ENCODE measurements at places on chromosomes 2 and 18.

DNA sequence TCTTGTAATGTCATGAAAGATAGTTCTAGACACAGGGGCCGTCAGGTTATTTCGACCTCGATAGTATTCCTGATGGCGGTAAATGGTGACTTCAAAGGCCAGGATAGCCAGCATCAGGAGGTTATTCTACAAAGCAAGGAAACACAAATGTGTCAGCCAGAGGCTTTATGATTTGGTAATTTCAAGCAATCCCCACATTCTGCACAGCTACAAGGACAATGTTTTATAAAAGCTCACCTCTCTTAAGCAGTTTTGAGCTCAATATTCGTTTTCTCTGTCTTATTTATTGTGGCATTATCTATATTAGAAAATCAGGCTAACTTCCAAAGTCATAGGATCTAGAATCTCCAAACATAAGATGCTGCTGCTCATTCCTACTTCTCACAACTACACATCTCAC lies 235.2 kb downstream of the NAPG start:
- DNase-seq = no peak

DNA sequence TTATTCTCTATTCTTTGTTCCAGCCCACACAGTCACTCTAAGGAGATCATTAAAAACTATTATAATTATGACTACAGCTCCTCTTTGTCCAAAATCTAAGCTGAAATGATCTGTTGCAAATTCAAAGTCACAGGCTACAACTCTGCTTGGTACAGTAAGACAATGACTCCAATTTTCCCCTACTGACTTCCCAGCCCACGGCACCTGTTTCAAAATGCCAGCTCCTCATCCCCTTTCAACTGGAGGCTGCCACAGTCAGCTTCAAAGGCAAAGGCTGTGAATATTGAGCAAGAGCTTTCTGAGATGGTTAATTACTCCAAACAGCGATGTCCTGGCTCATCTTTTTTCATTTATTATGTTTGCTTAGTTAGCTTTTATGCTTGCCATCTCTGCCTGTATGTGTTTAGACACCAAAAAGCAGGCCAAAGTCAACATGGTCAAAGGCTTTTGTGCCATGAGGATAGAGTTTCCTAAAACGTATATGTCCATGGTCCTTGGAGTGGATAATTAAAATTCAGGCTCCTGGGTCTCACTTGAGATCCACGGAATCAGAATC lies 141.1 kb downstream of the DOCK10 start:
- no peak for DNase-seq

DNA sequence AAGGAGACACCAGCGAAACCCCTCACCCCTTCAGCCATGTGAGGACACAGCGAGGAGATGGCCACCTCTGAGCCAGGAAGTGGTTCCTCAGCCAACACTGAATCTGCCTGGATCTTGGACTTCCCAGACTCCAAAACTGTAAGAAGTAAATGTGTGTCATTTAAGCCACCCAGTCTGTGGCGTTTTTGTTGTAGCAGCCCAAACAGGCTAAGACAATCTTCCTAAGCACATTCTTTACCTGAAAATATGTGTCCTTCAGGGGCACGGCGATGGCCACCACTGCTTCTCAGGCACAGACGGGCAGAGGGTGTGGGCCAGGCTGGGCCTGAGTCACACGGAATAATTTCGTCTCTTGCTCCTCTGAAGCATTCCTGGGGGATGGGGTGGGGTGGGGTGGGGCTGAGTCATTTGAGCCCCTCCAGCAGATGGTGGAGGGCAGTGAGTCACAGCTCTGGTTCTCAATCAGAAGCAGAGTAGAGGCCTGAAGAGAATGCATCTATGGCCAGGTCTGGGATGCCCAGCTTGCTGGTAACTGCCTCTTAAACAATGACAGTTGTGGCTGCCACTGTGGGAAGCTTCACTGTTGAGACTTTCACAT lies 142.4 kb downstream of the CAPN13 start:
- no peak for DNase-seq

GRCh38 chr2:194745557-194746146 lies 911.4 kb upstream of the SLC39A10 start:
- no peak for DNase-seq

DNA sequence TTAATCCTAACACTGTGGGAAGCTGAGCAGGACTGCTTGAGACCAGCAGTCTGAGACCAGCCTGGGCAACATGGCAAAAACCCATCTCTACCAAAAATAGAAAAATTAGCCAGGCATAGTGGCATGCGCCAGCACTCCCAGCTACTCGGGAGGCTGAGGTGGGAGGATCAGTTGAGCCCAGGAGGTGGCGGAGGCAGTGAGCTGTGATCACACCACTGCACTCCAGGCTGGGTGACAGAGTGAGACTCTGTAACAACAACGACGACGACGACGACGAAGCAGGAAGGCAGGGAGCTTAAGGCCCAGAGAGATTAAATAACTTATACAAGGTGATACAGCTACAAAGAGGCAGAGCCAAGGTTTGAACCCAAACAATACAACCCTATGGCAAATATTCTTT lies 37.3 kb downstream of the CFAP36 start:
- DNase-seq = no peak

DNA sequence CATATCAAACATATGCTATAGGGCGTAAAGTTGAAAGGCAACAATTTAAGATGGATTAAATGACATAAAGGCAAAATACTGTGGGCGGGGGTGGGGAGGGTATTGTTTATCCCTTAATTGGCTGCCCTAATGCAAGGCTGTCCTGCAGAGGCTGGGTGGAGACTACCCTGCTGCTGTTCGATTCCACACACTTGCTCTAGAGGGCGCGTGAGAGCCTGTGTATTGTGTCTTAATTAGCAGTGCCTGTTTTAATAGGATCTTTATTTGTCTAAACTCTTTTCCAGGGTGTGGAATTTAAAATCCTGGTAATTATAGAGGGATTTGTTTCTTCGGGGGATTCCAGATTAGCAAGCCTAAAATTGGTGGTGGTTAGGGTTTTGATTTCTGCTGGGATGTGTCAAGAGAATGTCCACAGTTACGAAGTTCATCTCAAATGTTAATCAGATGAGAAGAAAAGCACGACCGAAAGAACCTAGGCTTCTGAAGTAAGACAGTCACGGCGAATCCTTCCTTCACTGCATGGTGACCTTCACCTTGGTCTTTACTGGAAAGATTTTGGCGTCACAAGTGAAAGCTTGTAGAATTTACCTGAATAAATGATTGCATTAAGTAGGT lies 103.5 kb upstream of the MAP3K20 start:
- peak; percentile 8 for DNase-seq

- no peak for DNase-seq
Measured at GRCh38 chr2:85148190-85148589, 15.0 kb downstream of the TCF7L1 start.

DNA sequence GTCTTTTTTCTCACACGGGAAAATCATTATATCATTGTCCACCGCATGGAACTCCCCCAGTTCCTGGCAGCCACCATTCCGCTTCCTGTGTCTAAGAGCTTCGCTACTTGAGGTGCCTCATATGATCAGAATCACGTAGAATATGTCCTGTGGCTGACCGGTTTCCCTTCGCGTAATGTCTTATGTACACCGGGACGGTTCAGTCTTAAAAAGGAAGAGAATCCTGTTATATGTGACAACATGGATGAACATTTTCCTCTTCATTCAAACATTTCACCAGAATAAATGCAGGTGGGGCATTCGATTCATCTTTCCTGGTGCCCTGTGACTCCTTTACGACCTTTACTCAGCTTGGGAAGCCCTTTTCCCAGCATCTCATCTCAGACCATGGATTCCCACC lies 131.7 kb upstream of the TWIST2 start:
- no peak for DNase-seq

DNA sequence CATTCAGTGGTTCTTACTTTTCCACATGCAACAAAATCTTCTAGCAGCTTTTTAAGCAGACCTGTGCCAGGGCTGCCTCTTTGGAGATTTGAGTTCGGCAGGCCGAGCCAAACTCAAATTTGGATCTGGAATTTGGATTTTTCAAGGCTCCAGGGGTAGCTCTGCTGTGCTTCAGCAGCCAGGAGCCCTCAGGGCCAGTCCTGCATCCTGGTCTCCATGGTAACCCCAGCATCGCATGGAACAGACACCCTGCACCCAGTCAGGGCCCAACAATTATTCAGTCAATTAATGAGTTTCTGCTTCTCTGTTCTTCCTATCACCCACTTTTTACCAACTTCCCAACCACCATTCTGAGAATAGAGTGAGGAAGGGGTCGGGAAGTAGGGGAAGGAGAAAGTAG lies 30.0 kb downstream of the EN1 start:
- DNase-seq = no peak

DNA sequence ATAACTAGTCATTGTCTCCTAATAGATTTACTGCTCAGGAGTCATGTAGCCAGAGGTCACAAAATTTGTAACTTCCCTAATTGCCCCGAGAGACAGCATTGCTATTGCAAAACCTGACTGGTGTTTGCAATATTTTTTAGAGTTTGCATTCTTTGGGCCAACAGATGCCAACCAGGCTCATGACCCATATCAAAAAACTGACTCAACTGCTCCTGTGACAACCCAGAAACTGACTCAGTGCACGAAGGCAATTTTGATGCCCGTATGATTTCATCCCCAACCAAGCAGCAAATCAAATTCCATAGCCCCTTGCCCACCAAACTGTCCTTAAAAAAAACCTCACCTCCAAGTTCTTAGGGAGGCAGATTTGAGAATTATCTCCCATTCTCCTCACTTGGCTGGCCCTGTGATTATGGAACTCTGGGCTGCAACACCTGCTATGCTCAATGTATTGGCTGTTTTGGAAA lies 951.3 kb downstream of the TSN start:
- no peak for DNase-seq

DNA sequence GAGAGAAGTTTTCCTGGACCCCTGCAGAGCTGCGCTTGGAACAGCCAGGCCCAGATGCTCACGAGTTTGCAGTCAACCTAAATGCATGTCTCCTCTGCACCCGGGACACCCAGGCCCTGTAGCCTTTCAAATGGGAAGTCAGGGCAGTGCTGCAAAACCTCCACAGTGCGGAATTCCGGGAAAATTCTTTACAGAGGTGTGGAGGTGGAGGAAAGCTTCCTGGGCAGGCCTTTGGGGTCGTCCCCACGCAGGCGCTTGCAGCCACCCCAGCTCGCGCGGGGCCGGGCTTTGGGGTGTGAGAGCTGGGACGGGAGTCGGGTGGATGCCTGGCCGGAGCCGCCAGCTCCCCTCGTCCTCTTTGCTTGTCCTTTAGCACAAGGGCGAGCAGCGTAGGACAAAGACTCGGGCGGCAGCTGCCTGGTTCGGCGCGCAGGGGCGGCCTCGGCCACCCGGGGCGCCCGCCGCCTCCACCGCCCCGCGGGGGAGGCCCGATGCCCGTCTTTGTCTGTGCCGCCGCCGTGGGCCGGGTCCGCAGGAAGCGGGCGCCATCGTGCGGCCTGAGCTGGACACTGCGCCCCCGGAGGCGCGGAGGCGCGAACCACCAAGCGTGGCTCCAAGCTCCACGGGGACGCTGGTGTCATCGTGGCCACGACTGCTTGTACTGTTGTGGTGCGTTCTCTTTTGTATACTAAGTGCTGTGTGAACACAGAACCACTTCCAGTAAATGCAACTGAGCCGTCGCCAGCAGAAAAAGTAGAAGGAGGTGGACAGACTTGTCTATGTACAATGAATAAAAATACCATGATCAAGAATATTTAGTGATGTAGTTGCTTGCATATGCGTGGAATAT lies 28.2 kb upstream of the BCL11A start:
- peak; percentile 67 for DNase-seq

- DNase-seq = no peak
Measured at GRCh38 chr2:45855374-45855773, 203.9 kb downstream of the PRKCE start.

GRCh38 chr2:21759819-21760218 lies 636.1 kb downstream of the TDRD15 start:
- DNase-seq = no peak

DNA sequence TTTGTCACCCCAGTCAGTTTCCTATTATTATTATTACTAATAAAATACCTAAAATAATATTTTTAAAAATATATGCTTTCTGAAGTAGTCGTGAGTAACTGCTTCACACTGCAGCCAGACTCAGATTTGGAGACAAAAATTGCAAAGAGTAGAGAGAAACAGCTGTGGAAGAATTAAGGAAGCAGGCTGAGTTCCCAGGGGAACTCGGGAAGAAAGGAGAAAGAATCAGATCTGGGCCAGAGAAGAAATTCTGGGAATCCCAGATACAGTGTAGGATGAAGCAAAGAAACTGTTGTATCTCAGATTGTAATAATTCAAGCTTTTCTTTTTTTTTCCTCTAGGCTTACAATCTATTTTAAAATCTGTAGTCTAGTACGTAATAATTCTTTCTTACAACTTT lies 182.3 kb downstream of the FTCDNL1 start:
- no peak for DNase-seq

DNA sequence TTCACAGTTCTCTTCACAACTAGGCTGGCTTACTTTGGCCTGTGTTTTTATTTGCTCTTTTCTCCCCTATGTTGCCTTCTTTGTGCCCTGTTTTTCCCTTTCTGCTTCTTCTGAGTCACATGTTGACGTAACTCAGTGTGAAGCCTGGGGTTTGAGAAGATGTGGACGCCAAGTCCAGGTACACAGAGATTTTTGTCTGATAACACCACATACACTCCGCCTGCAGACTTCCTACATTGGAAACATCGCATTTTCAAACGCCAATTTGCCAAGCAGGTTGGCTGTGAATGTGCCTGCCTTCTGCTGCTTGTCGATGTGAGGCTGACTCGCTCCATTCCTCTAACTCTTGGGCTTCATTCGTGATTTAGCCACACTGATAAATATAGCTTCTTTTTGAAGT lies 62.6 kb upstream of the FN1 start:
- no peak for DNase-seq

DNA sequence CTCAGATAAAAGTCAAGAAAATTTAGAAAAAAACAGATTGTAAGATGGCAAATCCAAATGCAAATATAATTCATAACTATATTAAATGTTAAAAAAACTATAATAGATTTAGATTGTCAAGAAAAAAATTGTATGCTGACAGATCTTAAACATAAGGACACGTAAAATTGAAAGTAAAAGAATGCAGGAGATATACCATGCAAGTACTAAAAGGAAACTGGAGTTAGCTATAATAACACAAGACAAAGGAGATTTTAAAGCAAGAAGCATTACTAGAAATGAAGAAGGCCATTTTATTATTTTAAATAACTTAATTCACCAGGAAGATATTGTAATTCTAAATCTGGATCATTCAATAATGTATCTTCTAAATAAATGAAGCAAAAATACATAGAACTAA lies 48.3 kb downstream of the TTC21B start:
- no peak for DNase-seq

DNA sequence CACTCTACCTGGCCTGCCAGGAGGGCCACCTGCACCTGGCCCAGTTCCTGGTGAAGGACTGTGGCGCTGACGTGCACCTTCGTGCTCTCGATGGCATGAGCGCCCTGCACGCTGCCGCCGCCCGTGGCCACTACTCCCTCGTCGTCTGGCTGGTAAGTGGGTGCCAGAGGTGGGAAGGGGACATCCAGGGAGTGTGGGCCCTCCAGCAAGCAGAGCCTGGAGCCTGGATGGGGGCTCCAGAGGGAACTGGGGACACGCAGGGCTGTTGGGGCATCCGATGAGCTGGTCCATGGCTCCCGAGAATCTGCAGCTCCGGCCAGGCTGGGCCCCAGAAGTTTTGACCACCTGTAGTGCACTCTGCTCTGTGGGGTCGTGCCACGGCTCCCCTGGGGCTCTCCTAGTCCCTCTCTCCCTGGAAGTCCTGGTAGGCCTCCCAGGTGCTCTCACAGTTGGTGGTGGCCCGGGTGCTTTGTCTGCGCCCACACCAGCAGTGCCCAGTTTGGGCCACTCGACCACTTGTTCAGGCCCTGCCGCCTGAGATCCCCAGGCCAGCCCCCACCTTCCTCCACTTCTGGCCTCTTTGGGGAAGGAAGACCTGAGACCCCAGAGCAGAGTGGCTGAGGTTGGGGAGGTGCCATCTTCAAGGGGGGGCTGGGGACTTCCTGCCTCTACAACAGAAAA lies 4.7 kb downstream of the ESPNL start:
- DNase-seq = no peak

Data from stimulated activated effector memory CD8-positive, alpha-beta T cell treated with anti-CD3 and anti-CD28 coated beads, Interleukin-12 subunit alpha, Interleukin-12 subunit beta, amount 100 ng/mL, for 72 hours (primary cell).